ENCODE measurements at places on chromosomes 1 and 21.

GRCh38 chr1:2554621-2555387 lies 1.4 kb upstream of the TNFRSF14 start:
- peak; percentile 71 for DNase-seq

DNA sequence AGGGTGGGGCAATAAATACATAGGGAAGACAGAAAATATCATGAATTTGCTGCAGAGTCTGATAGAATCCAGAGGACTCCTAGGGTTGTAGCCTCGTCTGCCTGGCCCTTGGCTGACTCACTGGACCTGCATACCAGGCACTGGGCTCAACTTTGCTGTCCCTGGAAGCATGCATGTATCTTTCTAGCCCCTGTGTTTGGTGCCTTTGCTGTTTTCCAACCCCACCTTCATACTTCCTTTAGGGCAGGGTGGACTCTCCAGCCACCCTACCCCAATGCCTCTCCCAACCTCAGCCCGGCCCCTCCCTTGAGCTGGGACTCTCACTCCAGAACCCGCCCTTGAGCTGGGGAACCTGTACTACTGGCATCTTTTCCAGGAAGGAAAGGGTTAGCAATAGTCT lies 1.2 kb downstream of the RAB25 start:
- DNase-seq, result no peak

- DNase-seq, result no peak
Measured at GRCh38 chr1:226051365-226051764, 11.2 kb upstream of the H3-3A start.

DNA sequence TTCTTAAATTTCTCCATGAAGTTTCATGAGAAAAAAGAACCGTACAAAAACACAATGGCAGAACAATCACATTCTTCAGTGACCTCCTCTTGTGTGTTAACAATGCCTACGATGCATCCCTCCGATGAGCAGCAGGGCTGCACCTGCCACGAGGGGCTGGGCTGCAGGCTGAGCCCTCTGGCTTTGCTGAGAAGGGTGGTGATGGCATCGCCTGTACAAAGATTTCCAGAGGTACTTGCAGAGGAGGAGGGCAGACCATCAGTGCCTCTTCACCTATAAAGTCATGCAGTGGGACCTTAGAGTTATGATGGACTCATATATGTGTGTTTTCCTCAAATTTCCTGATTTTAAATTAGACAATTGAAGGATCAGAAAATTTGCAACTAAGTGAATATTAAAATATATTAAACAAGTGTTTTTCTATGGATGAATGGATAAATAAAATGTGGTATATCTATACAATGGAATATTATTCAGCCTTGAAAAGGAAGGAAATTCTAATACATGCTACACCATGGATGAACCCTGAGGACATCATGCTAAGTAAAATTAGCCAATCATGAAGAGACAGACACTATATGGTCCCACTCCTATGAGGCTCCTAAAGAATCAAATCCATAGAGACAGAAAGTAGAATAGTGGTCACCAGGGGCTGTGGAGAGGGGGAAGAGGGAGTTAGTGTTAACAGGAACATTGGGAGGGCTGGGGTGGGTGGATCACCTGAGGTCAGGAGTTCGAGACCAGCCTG lies 489.3 kb downstream of the SIPA1L2 start:
- DNase-seq, result no peak

DNA sequence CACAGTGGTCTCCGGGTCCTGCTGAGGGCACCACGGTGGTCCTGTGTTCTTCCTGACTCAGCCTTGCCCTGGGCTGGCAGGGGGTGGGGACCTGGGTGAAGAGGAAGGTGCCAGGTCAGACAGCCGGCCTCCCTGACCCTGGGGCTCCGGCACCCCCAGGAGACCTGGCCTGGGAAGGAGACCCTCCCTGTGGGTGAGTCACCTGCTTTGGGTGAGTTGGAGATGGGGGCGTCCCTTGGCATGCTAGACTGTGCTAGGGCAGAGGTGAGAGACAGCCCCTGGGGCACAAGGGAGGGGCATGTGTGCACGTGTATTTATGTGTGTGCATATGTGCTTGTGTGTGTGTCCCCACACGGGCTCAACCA lies 23.4 kb downstream of the SPSB1 start:
- DNase-seq, result no peak

DNA sequence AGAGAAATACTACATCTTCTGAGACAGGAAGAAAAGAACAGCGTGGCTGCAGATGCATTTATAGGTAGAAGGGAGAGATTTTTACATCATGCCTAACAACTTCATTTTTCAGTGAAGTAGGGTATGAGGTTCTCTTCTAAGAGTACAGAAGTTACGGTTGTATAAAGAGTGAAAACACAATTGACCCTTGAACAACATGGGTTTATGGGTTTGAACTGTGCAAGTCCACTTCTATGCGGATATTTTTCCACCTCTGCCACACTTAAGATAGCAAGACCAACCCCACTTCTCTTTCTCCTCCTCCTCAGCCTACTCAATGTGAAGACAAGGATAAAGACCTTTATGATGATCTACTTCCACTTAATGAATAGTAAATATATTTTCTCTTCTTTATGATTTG lies 64.5 kb downstream of the RPAP2 start:
- no peak for DNase-seq

GRCh38 chr1:182309631-182310351 lies 81.8 kb downstream of the GLUL start:
- no peak for DNase-seq

GRCh38 chr1:162500805-162501204 lies 3.2 kb downstream of the UHMK1 start:
- DNase-seq, result no peak

GRCh38 chr1:15799928-15800835 lies 7.3 kb downstream of the UQCRHL start:
- DNase-seq, result no peak

- no peak for DNase-seq
Measured at GRCh38 chr1:201460814-201461644, 8.0 kb downstream of the PHLDA3 start.

DNA sequence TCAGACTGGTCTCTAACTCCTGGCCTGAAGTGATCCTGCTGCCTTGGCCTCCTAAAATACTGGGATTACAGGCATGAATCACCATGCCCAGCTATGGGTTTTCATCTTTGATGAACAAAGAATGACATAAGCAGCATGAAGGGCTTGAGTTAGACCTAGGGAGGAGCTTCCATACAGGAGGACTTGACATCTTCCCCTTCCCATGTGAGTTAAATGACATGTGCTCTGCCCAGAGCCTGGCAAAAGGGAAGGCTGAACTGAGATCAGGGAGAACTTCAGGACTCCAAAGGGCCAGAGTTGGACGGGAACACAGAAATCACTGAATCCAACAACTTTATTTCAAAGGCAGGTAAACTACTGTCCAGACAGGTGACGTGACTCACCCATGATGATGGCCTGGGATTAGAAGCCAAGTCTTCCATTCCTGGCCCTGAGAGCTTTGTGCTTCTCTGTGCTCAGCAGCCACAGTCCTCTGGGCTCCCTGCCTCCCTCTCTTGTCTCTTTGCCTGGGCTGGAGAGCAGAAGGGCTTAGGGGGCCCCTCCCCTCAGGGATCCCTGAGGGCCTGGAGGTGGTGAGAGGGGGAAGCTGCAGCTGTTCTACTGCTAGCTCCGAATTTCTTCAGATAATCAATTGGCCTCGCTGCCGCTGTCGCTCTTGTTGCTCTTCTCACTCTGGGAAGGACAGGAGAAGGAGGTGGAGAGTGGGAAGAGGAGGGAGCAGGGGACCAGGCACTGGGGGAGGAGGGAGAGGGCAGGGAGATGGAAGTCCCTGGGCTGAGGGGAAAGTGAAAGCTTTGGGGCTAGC lies 7.6 kb downstream of the NHLH1 start:
- peak; percentile 61 for DNase-seq

DNA sequence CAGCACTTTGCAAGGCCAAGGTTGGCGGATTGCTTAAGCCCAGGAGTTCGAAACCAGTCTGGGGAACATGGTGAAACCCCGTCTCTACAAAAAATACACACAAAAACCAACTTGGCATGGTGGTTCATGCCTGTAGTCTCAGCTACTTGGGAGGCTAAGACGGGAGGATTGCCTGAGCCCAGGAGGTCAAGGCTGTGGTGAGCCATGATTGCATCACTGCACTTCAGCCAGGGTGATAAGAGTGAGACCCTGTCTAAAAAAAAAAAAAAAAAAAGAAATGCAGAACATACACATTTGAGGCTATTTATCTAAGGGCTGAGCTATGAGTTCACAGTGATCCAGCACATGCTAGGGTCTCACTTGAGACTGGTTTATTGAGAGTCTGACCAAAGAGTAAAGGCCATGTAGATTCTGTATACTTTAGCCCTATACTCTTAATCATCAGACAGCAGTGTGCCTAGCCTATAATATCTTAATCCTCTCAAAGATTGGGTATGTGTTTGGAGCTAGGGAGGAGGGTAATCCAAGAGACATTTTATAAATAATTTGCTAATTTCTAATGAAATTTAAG lies 23.9 kb downstream of the RNF2 start:
- DNase-seq, result no peak

GRCh38 chr1:113871597-113872113 lies at the start of gene PTPN22:
TSS of gene PTPN22 (minus strand) at chr1:113871712.
- DNase-seq, result peak; percentile 76

DNA sequence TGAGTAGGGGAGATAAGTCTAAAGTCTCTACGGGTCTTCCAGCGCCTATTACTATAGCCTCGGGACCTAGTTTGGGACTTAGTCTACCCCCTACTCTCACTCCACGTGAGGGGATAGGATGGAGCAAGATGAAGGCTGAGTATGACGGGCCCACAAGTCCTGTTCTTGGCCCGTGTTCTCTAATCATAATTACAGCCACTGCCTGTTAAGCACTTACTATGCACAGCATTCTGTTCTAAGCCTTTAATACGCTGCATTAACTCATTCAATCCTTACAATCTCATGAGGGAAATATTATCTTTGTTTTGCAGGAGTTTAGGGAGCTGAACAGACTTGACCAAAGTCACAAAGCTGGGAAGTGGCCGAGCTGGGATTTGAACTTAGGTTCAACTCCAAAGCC lies 23.9 kb upstream of the EPB41 start:
- DNase-seq, result no peak

DNA sequence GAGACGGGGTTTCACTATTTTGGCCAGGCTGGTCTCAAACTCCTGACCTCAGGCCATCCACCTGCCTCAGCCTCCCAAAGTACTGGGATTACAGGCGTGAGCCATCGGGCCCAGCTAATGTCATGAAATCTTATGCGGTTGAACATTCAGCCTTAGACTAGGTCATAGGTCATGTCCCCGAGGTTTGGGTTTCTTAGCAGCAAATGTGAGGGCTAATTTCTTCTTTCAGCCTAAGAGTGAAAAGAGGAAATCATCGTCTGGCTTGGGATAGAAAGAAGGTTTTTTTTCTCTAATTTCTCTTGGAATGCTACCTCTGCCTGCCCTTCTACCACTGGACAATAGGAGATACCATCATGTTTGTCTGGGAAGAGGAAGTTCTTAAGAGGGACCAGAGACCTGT lies 18.0 kb upstream of the PIK3CD start:
- DNase-seq, result no peak

DNA sequence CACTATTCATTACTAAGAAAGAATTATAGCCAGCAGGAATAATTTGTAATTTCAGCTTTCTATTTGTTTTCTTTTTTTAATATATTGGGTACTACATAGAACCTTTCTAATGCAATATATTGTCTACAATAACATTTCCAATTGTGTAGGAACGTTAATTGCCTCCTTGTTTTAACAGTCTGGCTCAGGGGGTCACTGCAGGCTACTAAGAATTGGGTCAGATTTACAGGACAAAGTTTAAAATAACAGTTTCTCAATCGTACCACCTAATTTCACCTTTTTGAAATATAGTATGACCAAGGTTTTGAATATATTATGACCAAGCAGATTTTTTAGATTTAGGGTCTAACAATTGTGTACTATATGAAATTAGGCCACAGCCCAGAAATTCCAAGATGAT lies 2.4 kb downstream of the CFH start:
- no peak for DNase-seq

DNA sequence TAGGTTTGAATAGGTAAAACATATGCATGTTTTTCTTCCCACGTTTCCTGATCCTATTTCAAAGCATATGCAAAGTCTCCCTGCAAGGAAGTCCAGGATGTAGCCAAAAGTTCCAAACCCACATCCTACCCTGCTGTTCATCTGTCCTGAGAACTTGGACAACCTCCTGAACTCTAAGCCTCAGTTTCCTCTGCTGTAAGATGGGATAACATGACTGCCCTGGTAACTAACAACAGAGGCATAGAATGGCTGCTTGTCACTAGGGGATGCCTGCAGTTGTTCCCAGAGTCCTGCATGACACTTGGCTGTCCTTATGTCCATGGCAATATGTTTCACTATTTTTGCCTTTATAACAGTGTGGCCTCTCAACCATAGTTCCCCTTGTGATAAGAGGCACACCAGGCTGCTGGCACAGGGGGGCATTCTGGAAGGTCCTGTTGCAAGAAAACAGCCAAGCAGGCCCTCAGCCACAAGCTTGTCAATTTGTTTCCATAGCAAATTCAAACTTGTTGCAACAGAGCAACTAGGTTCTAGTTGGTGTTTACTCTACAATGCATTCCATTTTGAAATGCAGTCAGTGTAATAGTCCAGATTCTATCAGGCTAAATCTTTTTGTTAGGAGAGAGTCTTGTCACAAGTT lies 1.5 kb upstream of the HDGF start:
- peak; percentile 52 for DNase-seq

- DNase-seq, result no peak
Measured at GRCh38 chr1:222392556-222392955, 155.3 kb downstream of the HHIPL2 start.

GRCh38 chr1:25474439-25475047 lies 43.8 kb downstream of the MACO1 start:
- no peak for DNase-seq

DNA sequence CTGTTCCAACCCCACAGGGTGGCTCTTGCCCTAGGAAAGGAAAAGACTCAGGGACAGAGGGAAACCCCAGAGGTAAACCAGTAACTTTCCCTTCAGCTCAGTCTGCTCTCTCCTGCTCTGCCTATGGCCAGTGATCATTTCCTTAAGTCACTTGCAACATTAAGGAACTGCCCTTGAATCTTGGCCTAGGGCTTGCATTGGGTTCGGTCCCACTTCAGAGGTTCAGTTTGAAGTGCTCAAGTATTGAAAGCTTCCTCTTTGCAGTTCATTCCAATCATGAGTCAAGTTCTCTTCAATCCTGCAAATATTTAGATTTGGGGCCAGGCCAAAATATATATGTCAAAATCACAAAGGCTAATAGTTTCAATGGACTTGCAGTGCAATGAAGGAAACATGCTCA lies 97.7 kb upstream of the IRF2BP2 start:
- DNase-seq, result no peak

DNA sequence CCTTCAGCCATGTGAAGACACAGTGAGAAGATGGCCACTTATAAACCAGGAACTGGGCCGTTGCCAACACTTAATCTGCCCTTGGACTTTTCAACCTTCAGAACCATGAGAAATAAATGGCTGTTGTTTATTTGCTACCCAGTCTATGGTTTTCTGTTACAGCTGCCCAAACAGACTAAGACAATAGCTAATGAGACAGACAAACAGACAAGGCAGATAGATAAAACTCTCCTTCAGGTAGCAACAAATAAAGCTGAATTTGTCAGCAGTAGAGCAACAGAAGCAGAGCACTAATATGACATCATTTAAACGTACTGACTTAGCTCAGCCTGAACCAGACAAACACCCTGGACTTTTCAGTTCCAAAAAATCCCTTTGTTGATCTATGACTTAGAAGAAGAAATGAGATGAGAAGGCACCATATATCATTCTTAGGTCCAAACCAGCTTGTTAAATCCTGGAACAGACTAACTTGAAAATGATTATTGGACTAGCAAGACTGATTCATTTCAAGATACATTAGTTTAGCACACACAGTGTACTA lies 27.0 kb downstream of the ZZZ3 start:
- no peak for DNase-seq

- DNase-seq, result no peak
Measured at GRCh38 chr1:236706183-236706582, 19.9 kb downstream of the ACTN2 start.

All from Karpas-422 (cell line).